ENCODE measurements at places on chromosomes 6 and 20.
A peak's percentile ranks its signal among the peaks of the same experiment; 100 is the strongest.

- DNase-seq = no peak
Measured at GRCh38 chr20:57781901-57782300, 72.1 kb upstream of the PMEPA1 start.

DNA sequence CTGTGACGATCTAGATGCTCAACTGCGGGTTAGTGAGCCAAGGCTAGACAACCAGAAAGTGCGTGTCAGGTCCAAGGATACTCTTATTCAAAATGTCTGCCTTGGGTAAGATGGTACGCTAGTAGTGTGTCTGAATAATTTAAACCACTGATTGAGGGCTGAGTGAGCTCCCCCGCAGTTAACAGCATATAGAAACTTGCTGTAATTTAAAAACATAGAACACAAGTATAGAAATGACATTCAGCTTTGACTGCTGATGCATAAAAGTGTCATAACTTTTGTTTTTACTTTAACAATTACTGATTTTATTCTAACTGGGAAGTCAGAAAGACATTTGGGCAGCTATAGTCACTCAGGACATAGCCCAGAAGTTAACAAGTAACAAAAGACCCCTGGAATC is 45.6 kb upstream of the SLC22A1 start:
- no peak for DNase-seq

DNA sequence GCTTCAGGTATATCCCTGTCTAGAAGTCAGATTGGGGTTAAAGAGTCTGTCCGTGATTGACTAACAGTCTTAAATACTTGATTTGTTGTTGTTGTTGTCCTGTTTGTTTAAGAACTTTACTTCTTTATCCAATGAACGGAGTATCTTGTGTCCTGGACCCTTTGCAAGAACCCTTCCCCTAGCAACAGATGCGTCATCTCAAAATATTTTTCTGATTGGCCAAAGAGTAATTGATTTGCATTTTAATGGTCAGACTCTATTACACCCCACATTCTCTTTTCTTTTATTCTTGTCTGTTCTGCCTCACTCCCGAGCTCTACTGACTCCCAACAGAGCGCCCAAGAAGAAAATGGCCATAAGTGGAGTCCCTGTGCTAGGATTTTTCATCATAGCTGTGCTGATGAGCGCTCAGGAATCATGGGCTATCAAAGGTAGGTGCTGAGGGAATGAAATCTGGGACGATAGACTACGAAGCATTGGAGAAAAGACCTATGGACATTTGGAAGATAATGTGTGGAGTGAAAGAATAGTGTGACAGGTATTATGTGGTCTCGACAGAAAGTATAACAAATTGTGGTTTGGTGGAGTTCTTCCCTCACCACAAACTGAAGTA is at the start of gene HLA-DRA:
Gene HLA-DRA (plus strand): TSS at position 286 of the 613 bp plus-strand sequence. CDS start 64 bp downstream, at position 350.
- DNase-seq = no peak

- no peak for DNase-seq
Measured at GRCh38 chr6:62681108-62681507, 395.1 kb upstream of the KHDRBS2 start.

- no peak for DNase-seq
Measured at GRCh38 chr6:80523010-80523409, 416.5 kb downstream of the BCKDHB start.

- DNase-seq = peak; percentile 9
Measured at GRCh38 chr6:118580585-118581419, 32.7 kb downstream of the PLN start.

DNA sequence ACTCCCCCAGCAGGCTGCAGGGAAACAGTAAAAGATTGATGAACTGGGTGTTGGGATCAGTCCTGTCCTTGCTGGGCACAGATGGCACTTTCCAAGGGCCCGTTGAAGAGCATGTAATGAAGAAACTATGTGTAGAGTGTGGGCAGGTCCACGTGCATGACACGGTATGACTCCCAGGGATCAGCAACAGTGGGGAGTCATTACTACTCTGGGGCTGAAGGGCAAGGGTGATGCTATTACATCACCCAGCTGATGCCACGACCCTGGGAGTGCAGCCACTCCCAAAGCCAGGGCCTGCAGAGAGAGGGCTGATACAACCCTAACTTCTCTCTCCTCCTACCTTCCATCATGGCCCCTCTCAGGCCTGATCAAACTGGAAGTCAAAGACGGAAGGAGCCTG is 20.1 kb downstream of the KCNK17 start:
- no peak for DNase-seq

GRCh38 chr20:17652411-17652810 is 29.6 kb downstream of the RRBP1 start:
- DNase-seq = no peak

GRCh38 chr6:166772518-166772917 is 145.5 kb upstream of the RPS6KA2 start:
- no peak for DNase-seq

GRCh38 chr6:143401636-143402370 is 48.7 kb downstream of the ADAT2 start:
- no peak for DNase-seq

- DNase-seq = no peak
Measured at GRCh38 chr20:4808872-4809271, 87.2 kb downstream of the PRND start.

GRCh38 chr6:141264101-141264500 is 868.6 kb upstream of the GJE1 start:
- DNase-seq = no peak

DNA sequence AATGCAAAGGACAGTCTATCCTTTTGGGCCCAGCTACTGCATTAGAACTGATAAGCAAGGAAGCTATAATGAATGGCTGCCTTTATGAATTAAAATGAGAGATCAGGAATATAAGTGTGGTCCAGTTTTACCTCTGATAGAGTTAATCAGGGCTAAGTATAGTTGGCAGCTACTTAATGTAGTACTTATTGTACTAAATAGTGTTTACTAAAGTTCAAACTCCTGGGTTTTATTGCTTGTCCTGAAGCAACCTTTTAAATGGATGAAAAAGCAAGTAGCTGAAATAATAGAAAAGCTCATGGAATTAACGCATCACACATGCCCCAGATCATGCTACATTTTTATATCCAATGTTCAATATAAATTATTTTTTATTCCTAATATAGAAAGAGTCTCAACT is 5.3 kb downstream of the TRMT11 start:
- no peak for DNase-seq

- DNase-seq = no peak
Measured at GRCh38 chr6:109013656-109014305, 80.9 kb downstream of the SESN1 start.

- DNase-seq = no peak
Measured at GRCh38 chr6:130965656-130966055, 97.4 kb downstream of the EPB41L2 start.

GRCh38 chr6:42402184-42402583 is 49.5 kb downstream of the TRERF1 start:
- DNase-seq = no peak

- no peak for DNase-seq
Measured at GRCh38 chr20:58447511-58448391, 58.7 kb downstream of the VAPB start.

GRCh38 chr6:44593539-44593944 is 206.0 kb downstream of the CDC5L start:
- no peak for DNase-seq

GRCh38 chr20:41249411-41250281 is 67.9 kb downstream of the ZHX3 start:
- no peak for DNase-seq

DNA sequence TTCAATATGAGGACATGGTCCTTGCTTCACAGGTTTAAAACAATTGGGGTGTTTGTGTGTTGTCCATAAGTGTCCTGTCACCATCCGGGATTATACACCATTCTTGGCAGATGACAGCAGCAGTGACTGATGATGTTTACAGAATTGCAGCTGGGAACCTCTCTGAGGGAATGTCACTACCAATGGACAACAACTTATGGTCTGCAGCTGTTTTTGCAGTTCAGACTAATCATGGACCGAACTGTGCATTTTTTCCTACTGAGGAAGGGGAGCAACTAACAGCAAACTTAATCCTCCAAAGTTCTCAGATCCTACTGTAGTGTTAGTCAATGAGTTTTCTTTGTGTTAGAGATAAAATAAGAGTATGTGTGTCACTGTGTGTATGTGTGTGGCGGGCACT is 26.0 kb downstream of the FAM229B start:
- DNase-seq = no peak

GRCh38 chr20:20663841-20664240 is 48.6 kb downstream of the RALGAPA2 start:
- DNase-seq = no peak

DNA sequence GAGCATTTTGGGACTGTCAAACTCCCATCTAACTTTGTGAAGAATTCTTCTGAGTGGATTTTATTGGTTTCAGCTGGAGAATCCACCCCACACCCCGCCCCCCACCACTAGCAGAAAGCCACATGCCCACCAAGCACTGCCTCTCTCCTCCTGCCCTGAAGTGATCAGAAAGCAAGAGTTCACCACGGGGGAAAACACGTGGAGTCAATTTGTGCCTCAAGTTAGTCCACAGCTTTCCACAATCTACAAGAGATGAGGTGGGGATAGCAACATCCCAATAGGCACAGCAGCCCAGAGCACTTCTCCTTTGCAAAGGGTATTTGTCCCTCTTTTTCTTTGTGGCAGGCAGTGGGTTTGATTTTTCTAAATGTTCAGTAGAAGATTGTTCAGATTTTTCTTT is 177.3 kb upstream of the NT5E start:
- DNase-seq = no peak

GRCh38 chr6:29631860-29632731 is 887 bp downstream of the GABBR1 start:
- no peak for DNase-seq

DNA sequence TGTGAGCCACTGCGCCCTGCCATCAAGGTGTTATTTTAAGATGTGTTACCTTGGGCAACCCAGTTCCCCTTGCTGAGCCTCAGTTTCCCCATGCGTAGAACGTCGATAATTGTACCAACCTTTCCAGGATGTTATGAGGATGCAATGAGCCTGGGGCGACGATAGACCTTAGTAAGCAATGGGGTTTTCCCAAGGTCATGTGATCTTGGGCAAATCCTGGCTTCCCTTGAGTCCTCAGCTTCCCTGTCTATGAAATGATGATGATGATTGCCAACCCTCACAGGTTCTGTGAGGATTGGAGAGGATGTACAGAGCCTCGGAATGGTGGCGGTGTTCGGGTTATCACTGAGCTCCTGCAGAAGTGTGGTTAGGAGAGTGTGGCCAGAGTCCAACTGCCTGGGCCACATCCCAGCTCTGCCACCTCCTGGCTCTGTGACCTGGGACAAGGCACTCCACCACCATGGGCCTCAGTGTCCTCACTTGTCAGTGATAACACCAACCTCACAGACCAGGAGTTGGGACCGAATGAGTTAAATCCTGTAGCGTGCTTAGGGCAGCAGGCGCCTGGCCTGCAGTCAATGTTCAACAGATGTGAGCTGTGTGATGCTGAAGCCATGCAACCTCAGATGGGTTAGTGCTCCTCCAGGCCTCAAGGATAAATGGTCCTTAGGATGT is 23.4 kb downstream of the SIRPA start:
- no peak for DNase-seq

DNA sequence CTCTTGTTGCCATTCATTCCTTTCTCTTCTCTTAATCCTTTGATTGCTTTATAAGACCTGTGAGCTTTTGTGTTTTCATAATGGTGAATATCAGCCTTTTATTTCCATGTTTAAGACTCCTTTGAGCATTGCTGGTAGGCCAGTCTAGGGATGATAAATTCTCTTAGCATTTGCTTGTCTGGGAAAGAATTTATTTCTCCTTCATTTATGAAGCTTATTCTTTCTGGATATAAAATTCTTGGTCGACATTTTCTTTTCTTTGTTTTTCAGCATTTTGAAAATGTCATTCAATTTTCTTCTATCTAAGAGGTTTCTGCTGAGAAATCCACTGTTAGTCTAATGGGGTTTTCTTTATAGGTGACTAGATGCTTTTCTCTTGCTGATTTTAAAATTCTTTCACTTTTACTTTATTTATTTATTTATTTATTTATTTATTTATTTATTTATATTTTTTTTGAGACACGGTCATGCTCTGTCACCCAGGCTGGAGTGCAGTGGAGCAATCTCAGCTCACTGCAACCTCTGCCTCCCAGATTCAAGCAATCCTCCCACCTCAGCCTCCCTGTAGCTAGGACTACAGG is 15.0 kb downstream of the ARFGEF3 start:
- no peak for DNase-seq

- DNase-seq = no peak
Measured at GRCh38 chr20:36339646-36340592, 33.8 kb downstream of the DLGAP4 start.

GRCh38 chr6:133339543-133340384 is 98.6 kb downstream of the EYA4 start:
- DNase-seq = no peak

- DNase-seq = no peak
Measured at GRCh38 chr6:52558266-52559000, 18.4 kb downstream of the TRAM2 start.

DNA sequence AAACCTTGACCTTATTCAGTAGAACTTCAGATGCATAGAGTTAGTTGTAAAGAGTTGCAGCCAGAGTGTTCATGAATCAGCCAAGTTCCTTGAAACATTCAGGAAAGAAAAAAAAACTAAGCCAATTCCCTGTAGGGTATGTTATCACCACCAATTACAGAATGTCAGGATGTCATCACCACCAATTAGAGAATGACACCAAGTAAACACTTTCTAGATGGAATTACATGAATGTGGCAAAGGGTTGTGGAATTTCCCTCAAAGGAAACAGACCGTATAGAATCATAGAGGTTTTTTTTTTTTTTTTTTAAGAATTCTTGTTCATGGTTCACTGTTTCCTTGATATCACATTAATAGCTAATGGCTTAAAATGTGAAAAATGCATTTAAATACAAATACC is 472.1 kb upstream of the RNF217 start:
- no peak for DNase-seq

- DNase-seq = no peak
Measured at GRCh38 chr20:31605902-31606803, 1.1 kb downstream of the ID1 start.

GRCh38 chr6:15952231-15953151 is 176.4 kb upstream of the MYLIP start:
- DNase-seq = no peak

DNA sequence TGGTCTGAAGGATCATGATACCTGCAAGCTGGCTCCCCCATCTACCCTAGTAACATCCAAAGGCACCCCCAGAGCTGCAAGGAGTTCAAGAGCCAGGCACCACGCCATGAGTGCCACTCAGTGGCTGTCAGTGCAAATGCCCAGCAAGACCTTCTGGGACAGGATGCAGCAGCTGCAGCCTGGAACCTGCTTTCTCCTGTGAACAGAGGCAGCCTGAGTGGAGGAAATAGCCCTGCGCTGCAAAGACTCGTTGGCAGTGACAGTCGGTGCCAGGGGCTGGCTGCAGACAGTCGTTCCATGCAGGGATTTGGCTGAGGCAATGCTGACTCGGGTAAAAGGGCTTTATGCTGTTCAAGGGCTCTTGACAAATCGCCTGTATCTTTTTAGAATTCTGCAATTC is 15.7 kb upstream of the SSTR4 start:
- no peak for DNase-seq

GRCh38 chr20:56213321-56213720 is 35.2 kb upstream of the MC3R start:
- no peak for DNase-seq

GRCh38 chr6:40953486-40953885 is 85.5 kb downstream of the UNC5CL start:
- no peak for DNase-seq

Data from NCI-H2081 treated with DMSO at 0.1 percent for 48 hours (cell line).